ENCODE measurements at places on chromosomes 4 and X.
A peak's percentile ranks its signal among the peaks of the same experiment; 100 is the strongest.

DNA sequence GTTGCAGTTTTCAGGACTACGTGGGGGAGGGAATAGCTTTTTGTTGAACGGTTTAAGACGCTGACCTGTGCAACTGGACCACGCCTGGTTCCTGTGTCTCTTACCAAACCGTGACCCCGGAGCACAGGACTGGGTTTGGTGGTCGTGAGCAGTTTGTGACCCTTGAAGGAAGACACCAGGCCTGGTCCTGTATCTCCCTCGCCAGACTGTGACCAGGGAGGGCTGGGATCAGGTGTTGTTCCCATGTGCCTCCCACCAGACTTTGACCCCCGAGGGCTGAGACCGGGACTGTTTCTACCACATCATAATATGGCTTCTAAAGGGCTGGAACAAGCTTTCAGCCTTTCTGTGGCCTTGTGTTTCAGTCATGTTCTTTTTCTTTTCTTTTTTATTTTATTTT lies 683 bp downstream of the EBP start:
- DNase-seq = no peak

DNA sequence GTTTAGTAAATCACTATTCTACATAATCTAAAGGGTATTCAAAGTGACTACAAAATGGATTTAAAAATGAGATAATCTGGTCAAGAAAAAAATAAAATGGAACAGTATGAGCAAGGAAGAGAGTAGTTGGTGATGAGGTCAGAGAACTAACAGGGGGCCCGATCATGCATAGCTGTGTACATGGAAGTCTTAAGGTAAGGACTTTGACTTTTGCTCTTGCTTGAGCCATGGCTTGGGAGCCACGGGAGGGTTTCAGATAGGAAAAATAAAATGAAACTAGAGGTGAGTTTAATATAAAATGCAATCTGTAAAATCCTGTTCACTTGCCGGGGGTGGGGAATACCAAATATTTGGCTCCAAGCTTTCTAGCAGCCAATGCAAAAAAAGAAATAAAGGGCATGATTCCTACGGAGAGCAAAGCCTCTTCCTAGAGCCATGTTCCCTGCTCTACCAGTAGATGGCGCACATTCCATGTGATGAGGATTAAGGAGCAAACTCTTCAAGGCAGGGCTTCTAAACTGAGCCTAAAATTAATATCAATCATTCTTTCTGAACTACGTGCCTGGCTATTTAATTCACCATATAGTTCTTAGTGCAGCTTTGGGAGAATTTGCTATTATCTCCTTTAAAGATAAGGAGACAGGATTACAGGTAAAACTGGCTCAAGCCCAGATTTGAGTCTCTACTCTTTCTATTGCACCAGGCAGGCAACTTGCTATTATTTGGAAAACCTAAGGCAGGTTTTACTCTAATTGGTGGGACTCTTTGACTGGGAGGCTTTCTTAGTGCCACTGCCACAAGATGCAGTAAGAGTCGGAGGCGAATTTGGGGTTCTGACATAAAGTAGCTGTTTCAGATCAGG lies 6.8 kb upstream of the CLCN5 start:
- peak; percentile 36 for DNase-seq

DNA sequence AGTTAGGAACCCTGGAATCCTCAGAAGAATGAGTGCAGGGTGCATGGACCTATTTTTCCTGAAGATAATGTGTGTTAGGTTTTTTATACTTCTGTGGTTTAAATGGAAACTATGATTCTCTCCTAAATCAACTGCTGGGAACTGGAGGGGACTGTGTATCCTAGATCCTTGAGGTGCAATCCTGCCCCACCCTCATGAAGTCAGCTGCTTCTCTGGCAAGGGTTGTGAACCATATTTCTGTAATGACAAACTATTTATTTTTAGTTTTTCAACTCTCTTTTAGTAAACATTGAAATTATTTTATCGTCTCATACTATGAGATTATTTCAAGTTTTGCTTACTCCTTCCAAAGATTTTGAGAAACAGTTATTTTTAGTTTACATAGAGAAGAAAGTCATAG lies 25.8 kb upstream of the VEGFC start:
- no peak for DNase-seq

- no peak for DNase-seq
These were observed 5.0 kb downstream of the TFDP3 start for GRCh38 chrX:133213117-133213516.

- DNase-seq = no peak
These were observed 127.4 kb upstream of the SFRP2 start for GRCh38 chr4:153916273-153916755.

DNA sequence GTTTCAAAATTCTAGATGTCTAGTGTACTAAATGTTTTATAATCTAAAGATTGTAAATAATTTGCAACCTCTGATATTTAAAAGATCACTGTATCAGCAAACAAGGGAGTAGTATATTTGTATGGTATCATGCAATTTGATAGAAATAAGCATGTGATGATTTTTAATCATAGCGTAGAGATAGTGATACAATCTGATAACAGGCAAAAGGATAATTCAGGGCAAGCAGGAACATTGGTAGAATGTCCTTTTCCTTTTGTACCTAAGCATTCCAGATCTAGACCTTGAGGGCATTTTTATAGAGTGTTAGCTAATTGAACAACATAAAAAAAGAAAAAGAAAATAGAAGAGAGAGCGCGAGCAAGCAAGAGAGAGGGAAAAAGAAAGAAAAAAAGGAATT lies 1.4 kb downstream of the ANK2 start:
- no peak for DNase-seq

- no peak for DNase-seq
These were observed 12.2 kb downstream of the SH3BP2 start for GRCh38 chr4:2804973-2805501.

DNA sequence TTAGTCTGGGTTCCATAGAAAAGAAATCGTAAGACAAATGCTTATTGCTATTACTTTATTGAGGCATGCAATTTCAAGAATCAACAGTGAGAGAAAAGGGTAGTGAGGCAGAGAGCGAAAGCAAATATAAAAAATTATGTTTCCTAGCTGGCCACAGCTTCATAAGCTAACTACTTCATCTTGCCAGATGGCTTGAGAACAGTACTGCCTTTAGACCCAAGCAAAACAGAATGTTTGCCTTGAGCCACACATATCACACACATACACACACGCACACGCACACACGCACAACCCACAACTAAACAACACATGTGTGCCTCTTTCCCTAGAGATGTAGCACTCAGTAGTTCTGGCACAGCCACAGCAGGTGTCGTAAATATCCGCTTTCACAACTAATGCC lies 31.6 kb upstream of the NR0B1 start:
- no peak for DNase-seq

DNA sequence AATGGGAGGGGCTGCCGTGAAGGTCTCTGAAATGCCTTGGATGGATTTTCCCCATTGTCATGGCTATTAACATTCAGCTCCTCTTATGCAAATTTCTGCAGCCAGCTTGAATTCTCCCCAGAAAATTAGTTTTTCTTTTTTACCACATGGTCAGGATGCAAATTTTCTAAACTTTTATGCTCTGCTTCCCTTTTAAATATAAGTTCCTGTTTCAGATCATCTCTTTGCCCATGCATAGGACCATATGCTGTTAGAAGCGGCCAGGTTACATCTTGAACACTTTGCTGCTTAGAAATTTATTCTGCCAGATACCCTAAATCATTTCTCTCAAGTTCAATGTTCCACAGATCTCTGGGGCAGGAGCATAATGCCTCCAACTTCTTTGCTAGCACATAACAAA lies 13.8 kb upstream of the CLDN34 start:
- no peak for DNase-seq

GRCh38 chrX:140123446-140123845 lies 158.1 kb upstream of the CXorf66 start:
- DNase-seq = no peak

- no peak for DNase-seq
These were observed 831.3 kb downstream of the NLGN4X start for GRCh38 chrX:5397409-5397808.

DNA sequence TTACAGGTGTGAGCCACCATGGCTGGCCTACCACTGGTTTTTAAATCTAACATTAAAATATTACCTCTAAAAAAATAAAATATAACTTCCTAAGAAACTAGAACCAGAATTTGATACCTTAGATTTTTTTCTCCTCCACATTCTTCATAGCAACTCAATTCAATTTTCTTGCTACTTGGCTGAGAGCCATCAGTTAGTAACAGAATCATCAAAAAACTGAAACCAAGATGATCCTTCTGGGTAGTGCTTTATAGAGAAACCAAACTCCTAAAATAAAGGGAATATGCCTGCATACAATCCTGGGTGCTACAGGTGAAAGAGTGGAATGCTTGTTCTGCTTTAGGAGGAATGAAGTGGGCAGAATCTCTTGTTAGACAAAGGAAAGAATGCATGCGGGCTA lies 64.4 kb downstream of the RPS3A start:
- DNase-seq = no peak

DNA sequence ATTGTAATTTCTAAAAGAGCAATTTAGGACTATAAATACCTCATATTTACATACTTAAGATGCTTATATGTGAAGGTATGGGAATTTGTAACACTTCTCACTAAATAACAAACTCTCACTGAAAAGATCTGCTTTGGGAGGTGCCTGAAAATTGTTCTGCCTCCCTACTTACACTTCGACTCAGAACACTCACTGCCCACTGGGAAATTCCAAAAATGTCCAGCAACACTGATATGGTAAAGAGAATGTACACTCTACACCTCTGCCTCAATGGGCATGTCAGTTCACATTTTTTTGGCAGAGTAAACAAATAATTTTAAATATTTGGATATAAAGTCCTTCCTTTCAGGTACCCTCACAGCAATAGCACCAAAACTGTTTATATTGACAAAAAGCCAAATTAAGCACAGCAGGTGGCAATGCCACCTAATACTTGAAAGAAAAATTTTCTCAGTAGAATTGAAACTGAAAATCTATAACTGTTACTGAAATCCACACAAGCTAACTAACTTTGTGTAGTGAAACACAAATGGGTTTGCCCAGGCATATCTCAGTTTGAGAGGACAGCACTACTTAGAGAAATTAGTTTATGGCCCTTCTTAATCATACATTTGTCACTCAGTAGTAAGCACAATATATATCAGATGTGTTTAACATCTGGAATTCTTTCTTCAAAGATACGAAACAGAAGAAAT lies 67.1 kb downstream of the PRDM5 start:
- DNase-seq = no peak

- DNase-seq = no peak
These were observed 1.1 kb downstream of the GPR78 start for GRCh38 chr4:8581094-8581861.

DNA sequence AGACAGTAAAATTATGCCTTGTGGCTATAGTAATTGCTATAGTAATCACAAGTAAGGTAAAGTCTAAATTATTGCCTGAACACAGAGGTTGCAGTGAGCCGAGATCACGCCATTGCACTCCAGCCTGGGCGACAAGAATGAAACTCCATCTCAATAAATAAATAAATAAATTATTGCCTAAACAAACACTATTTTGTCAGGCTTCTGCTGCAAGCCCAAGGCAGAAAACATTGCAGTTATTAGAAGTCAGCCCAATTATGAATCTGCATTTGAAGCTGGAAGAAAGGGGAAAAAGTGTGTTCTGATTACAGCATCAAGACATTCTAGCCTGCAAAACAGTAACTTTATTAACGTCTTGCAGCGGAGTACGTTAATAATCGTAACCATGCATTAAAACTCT lies 17.1 kb downstream of the HSD17B13 start:
- DNase-seq = no peak

DNA sequence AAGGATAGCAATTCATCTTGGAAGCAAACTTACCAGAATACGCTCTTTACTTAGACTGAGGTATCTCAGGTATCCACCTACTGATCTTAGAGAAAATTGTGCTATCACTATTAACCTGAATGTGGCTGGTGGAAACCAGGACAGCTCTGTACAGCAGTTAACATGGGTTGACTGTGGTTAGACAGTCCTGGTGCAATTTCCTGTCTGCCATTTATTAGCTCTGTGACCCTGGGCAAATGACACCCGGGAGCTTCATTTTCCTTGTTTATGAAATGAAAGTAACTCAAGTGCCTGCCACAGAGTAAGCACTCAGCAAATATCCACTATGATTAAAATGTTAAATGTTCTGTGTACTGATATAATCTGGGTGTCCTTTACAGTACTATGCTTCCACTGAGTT lies 60.0 kb downstream of the SMC1A start:
- DNase-seq = no peak

- no peak for DNase-seq
These were observed 69.2 kb downstream of the VCX3A start for GRCh38 chrX:6465756-6466155.

GRCh38 chr4:24164054-24164693 lies 274.3 kb upstream of the PPARGC1A start:
- no peak for DNase-seq
